Thoracic aorta (tissue), 2 donors: ENCODE measurements at places on chromosomes 12 and 14. TPM values are rescaled to one million over a fixed set of nuclear protein-coding genes. Genes with fewer than 3 reads are reported as not detected.

The KRT83 gene
- not detected for total RNA-seq

The TAS2R7 gene
- not detected for total RNA-seq

The LRR1 gene
- total RNA-seq = 21.9 TPM

The TGM1 gene
- not detected for total RNA-seq

The CCDC198 gene
- not detected for total RNA-seq

The PDZRN4 gene
- total RNA-seq = 12.5 TPM

The TOMM20L gene
- not detected for total RNA-seq

GRCh38 chr14:89249065-89249695 is 167.9 kb downstream of the FOXN3 start:
- no peaks in the 10 kb centered on the region for H3K36me3 ChIP-seq
- no peak overlapping the region for H3K27ac ChIP-seq
- no peak for DNase-seq
- H3K27me3 ChIP-seq = no peaks in the 10 kb centered on the region
- H3K4me3 ChIP-seq = no peak overlapping the region
- H3K4me1 ChIP-seq = peaks cover 9% of the 10 kb centered on the region

DNA sequence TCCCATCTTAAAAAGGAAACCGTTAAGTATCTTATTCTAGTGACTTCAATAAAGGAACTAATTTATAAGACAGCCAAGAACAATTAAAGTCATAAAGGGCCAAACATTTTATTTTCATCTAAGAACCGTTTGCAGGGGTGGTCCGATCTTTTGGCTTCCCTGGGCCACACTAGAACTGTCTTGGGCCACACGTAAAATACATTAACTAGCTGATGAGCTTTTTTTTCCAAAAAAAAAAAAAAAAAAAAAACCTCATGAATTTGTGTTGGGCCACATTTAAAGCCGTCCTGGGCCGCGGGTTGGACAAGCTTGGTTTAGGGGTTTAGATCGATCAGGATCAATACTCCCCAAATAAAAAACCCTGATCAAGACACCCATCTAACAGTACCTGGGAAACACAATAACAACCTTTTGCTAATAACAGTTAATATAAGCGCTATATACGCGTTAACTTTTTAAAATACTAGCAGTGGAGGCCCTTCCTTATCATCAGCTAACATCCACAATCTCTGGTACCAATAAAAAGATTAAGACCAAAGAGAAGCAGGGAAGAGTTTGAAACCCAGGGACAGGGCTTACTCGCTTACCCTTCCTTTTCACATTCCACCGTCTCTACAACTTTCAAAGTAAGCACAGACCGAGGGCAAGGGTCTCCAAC is 1.1 kb downstream of the NAP1L1 start:
- H3K27me3 ChIP-seq = no peaks in the 10 kb centered on the region
- DNase-seq = no peak
- no peaks in the 10 kb centered on the region for H3K36me3 ChIP-seq
- peak overlapping the region; percentile 89 for H3K4me3 ChIP-seq
- peaks cover 34% of the 10 kb centered on the region for H3K4me1 ChIP-seq

- DNase-seq = no peak
- no peak overlapping the region for H3K4me3 ChIP-seq
- no peaks in the 10 kb centered on the region for H3K27me3 ChIP-seq
- peak overlapping the region; percentile 32 for H3K27ac ChIP-seq
- H3K36me3 ChIP-seq = peaks cover 12% of the 10 kb centered on the region
Observed at GRCh38 chr14:90301122-90301521, 30.6 kb downstream of the NRDE2 start.

DNA sequence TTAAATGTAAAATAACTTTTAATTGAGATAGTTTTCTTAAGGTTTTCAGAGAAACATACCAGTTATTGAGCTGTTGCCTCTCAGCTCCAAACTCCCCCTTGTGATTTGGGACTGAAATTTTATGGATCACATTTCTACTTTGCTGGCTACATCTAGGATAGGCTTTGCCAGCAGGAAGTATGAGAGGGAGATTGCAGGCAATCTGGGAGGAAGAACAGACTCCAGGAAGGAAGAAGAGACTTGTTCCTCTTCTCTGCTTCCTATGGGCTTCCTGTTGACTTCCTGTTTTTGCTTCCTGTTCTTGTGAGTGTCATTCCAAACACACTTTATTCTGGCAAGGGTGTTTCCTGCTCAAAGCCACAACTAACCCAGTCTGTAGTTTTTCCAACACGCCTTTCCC is 312.9 kb downstream of the ITPR2 start:
- no peaks in the 10 kb centered on the region for H3K36me3 ChIP-seq
- H3K4me1 ChIP-seq = no peaks in the 10 kb centered on the region
- DNase-seq = no peak
- H3K4me3 ChIP-seq = no peak overlapping the region

- no peak overlapping the region for H3K4me3 ChIP-seq
- no peaks in the 10 kb centered on the region for H3K36me3 ChIP-seq
- no peaks in the 10 kb centered on the region for H3K27me3 ChIP-seq
Observed at GRCh38 chr14:78836777-78837176, 666.6 kb downstream of the NRXN3 start.

GRCh38 chr14:69712599-69713088 is 54.3 kb upstream of the SRSF5 start:
- peak overlapping the region; percentile 51 for H3K27ac ChIP-seq
- no peak overlapping the region for H3K4me3 ChIP-seq
- H3K4me1 ChIP-seq = peaks cover 35% of the 10 kb centered on the region
- H3K36me3 ChIP-seq = peaks cover 10% of the 10 kb centered on the region

- peaks cover 10% of the 10 kb centered on the region for H3K4me1 ChIP-seq
- peaks cover 13% of the 10 kb centered on the region for H3K36me3 ChIP-seq
- DNase-seq = no peak
- no peak overlapping the region for H3K4me3 ChIP-seq
- H3K27ac ChIP-seq = no peak overlapping the region
- H3K27me3 ChIP-seq = no peaks in the 10 kb centered on the region
Observed at GRCh38 chr12:57008178-57008577, 1.8 kb upstream of the ZBTB39 start.

- H3K27me3 ChIP-seq = no peaks in the 10 kb centered on the region
- DNase-seq = no peak
Observed at GRCh38 chr12:111454311-111454710, 48.6 kb downstream of the SH2B3 start.

DNA sequence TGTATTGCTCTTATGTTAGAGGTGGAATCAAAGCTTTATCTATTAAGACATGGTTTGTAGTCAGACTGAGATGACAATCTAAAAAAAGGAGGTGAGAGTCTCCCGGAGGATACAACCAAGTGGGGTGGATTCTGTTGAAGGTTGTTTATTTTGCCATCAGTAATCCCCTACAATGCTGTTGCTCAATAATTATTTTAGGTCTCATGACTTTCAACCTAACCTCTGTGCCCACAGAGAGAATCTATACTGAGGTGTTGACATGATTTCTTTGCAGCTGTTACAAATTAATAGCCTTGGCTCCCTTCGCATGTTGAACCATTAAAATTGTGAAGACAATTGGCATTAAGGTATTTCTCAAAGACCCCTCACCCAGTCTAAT is 28.7 kb upstream of the FOS start:
- H3K4me1 ChIP-seq = peaks cover 10% of the 10 kb centered on the region
- no peaks in the 10 kb centered on the region for H3K27me3 ChIP-seq
- DNase-seq = no peak
- H3K27ac ChIP-seq = no peak overlapping the region
- no peak overlapping the region for H3K4me3 ChIP-seq
- no peaks in the 10 kb centered on the region for H3K36me3 ChIP-seq

GRCh38 chr12:40711121-40711520 is 18.9 kb downstream of the CNTN1 start:
- H3K27me3 ChIP-seq = no peaks in the 10 kb centered on the region
- H3K36me3 ChIP-seq = no peaks in the 10 kb centered on the region
- no peak overlapping the region for H3K27ac ChIP-seq
- H3K4me3 ChIP-seq = no peak overlapping the region
- no peak for DNase-seq

GRCh38 chr12:93019212-93019927 is 90.3 kb upstream of the EEA1 start:
- H3K36me3 ChIP-seq = no peaks in the 10 kb centered on the region
- no peak for DNase-seq
- no peaks in the 10 kb centered on the region for H3K4me1 ChIP-seq
- no peaks in the 10 kb centered on the region for H3K27me3 ChIP-seq

DNA sequence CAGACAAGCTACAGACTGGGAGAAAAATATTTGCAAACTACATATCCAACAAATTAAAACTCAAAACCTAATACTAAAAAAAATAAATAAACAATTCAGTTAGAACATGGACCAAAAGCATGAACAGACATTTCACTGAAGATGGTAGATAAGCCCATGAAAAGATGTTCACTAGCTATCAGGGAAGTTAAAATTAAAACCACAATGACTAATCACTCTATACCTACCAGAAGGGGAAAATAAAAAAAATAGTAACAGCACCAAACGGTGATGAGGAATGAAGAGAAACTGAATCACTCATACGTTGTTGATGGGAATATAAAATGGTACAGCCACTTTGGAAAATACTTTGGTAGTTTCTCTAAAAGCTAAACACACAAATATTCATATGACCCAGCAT is 31.1 kb upstream of the DHRS7 start:
- no peaks in the 10 kb centered on the region for H3K27me3 ChIP-seq
- no peak overlapping the region for H3K4me3 ChIP-seq
- H3K27ac ChIP-seq = no peak overlapping the region
- DNase-seq = no peak
- H3K36me3 ChIP-seq = no peaks in the 10 kb centered on the region

- no peaks in the 10 kb centered on the region for H3K4me1 ChIP-seq
- H3K27me3 ChIP-seq = no peaks in the 10 kb centered on the region
- H3K4me3 ChIP-seq = no peak overlapping the region
- no peak overlapping the region for H3K27ac ChIP-seq
Observed at GRCh38 chr12:31387466-31387865, 61.5 kb upstream of the SINHCAF start.

- peak overlapping the region; percentile 69 for H3K4me3 ChIP-seq
- H3K27ac ChIP-seq = no peak overlapping the region
- no peaks in the 10 kb centered on the region for H3K27me3 ChIP-seq
- no peaks in the 10 kb centered on the region for H3K36me3 ChIP-seq
Observed at GRCh38 chr12:3751151-3752095, 1.5 kb downstream of the CRACR2A start.

GRCh38 chr12:95859344-95859816 is 628 bp downstream of the SNRPF start:
- no peaks in the 10 kb centered on the region for H3K27me3 ChIP-seq
- H3K36me3 ChIP-seq = peaks cover 2% of the 10 kb centered on the region
- peak overlapping the region; percentile 15 for H3K27ac ChIP-seq
- peaks cover 15% of the 10 kb centered on the region for H3K4me1 ChIP-seq
- H3K4me3 ChIP-seq = peak overlapping the region; percentile 94

DNA sequence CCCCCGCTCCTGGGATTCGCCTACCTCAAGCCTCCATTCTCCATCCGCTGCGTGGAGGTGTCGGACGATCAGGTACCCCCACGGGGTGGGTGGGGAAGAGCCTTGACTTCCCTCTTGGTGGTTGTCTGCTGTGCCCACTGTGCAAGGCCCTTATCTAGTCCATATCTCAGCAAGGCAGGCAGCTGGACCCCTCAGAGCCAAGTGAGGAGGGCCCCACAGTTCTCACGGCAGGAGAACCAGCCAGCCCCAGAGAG is 39.9 kb downstream of the MMAB start:
- no peak overlapping the region for H3K4me3 ChIP-seq
- peaks cover 40% of the 10 kb centered on the region for H3K36me3 ChIP-seq
- H3K27me3 ChIP-seq = no peaks in the 10 kb centered on the region
- H3K4me1 ChIP-seq = no peaks in the 10 kb centered on the region

GRCh38 chr12:116245189-116245588 is 32.3 kb downstream of the MED13L start:
- no peak overlapping the region for H3K27ac ChIP-seq
- H3K27me3 ChIP-seq = no peaks in the 10 kb centered on the region
- no peaks in the 10 kb centered on the region for H3K36me3 ChIP-seq
- H3K4me1 ChIP-seq = peaks cover 64% of the 10 kb centered on the region

- no peak overlapping the region for H3K4me3 ChIP-seq
- DNase-seq = no peak
- no peaks in the 10 kb centered on the region for H3K36me3 ChIP-seq
- no peaks in the 10 kb centered on the region for H3K27me3 ChIP-seq
Observed at GRCh38 chr12:42810006-42810405, 220.5 kb upstream of the PRICKLE1 start.

GRCh38 chr14:94660306-94660946 is 48.2 kb downstream of the SERPINA3 start:
- no peak overlapping the region for H3K27ac ChIP-seq
- no peaks in the 10 kb centered on the region for H3K4me1 ChIP-seq
- no peak for DNase-seq
- H3K27me3 ChIP-seq = no peaks in the 10 kb centered on the region
- no peaks in the 10 kb centered on the region for H3K36me3 ChIP-seq

DNA sequence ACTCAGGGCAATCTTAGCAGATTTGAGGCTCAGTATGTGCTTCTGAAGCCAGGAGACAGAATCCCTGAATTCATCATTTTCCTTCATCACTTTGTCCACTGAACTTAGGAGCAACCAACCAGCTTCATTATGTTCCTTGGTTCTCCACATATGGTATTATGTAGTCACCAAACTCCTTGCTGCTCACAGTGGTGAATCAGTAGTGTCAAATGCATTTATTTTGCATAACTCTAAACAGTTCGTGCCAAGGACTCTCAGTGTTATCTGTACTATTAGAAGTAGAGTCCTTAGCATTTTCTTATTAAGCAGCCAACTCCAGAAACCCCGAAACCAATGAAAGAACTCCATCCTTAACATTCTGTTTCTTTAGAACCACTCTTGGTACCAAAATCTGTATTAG is 466.9 kb upstream of the RGS6 start:
- no peak for DNase-seq
- H3K27me3 ChIP-seq = no peaks in the 10 kb centered on the region
- H3K36me3 ChIP-seq = no peaks in the 10 kb centered on the region
- no peak overlapping the region for H3K27ac ChIP-seq
- no peak overlapping the region for H3K4me3 ChIP-seq

- H3K27ac ChIP-seq = no peak overlapping the region
- DNase-seq = no peak
- peaks cover 44% of the 10 kb centered on the region for H3K27me3 ChIP-seq
- no peaks in the 10 kb centered on the region for H3K36me3 ChIP-seq
Observed at GRCh38 chr12:114404083-114404925, 1.6 kb downstream of the TBX5 start.

- no peak overlapping the region for H3K4me3 ChIP-seq
- no peaks in the 10 kb centered on the region for H3K4me1 ChIP-seq
- no peaks in the 10 kb centered on the region for H3K27me3 ChIP-seq
- H3K36me3 ChIP-seq = no peaks in the 10 kb centered on the region
Observed at GRCh38 chr12:107515446-107515958, 170.1 kb upstream of the PWP1 start.
